ENCODE measurements at places on chromosomes 7 and 10.

DNA sequence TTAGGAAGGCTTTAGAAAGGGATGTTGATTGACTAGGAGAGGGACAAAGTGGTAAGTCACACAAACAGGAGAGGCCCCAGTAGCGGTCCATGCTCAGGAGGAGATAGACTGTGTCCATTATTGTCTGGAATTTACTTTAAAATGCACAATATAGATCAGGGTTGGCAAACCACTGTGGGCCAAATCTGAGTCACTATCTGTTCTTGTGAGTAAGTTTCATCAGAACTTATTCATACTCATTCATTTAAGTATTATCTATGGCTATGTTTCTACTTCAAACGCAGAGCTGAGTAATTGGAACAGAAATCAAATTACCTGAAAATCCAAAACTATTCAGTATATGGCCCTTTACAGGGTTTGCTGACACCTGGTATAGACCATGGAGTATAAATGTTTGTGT lies 166.5 kb downstream of the COL28A1 start:
- no peak for DNase-seq

GRCh38 chr10:99497343-99498025 lies 35.3 kb upstream of the NKX2-3 start:
- no peak for DNase-seq

DNA sequence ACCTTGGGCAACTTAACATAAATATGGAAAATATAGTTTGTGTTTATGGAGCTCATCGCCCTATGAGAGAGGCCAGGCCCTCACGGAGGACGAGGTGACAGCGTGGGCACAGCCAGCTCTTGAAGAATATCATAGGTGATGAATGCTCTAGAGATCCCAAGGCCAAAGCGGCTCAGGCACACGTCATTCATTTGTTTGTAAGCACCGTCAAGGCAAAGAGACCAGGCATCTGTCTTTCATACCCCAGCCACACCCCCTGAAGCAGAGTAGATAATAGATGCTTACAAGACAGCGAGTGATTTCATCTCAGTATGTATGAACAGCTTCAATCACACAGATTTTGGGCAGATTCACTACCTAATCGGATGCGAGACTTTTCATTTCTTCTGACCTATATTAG lies 242.1 kb upstream of the C7orf33 start:
- no peak for DNase-seq

DNA sequence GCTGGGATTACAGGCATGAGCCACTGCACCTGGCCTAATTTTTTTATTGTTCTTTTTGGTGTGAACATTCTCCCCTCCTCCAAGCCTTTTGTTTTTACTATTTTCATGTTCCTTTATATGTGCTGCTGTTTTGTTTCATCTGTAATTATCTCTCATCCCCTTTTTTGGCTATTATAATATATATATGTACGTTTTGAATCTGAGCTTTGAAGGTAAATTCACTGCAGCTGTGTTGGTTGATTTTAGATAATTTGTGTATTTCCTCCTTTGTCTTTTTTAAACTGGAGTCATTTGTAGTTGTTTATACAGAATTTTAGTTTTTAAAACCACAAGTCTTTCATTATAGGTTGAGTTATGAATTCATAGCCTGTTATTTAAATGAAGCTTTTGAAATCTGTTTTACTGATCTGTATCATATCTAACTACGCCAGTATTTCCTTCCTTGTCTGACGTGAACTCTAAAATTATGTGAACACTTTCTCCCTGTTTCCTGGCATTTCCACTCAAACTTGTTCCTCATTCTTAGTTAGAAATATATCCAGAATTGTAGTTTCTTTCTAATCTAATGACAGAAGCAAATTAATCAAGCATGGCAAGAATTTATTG lies 54.9 kb downstream of the PTEN start:
- DNase-seq, result no peak

GRCh38 chr7:77415823-77416620 lies at the start of gene GSAP:
Gene GSAP (minus strand): TSS chr7:77416349. CDS start chr7:77416321, 28 bp downstream.
- peak; percentile 36 for DNase-seq

DNA sequence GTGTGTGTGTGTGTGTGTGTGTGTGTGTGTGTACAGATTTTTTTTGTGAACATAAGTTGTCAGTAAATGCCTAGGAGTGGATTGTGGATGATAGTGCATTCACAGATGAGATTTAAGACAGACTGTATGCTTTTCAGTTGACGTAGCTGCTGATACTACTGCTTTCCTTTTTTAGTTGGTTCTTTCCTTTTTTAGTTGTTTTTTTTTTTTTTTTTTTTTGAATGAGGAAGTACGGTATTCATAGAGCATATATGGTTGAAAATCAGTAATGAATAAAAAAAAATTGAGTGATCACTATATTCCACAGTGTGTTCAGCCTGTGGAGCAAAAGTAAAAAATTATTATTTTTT lies 80.5 kb downstream of the RBM33 start:
- DNase-seq, result no peak

DNA sequence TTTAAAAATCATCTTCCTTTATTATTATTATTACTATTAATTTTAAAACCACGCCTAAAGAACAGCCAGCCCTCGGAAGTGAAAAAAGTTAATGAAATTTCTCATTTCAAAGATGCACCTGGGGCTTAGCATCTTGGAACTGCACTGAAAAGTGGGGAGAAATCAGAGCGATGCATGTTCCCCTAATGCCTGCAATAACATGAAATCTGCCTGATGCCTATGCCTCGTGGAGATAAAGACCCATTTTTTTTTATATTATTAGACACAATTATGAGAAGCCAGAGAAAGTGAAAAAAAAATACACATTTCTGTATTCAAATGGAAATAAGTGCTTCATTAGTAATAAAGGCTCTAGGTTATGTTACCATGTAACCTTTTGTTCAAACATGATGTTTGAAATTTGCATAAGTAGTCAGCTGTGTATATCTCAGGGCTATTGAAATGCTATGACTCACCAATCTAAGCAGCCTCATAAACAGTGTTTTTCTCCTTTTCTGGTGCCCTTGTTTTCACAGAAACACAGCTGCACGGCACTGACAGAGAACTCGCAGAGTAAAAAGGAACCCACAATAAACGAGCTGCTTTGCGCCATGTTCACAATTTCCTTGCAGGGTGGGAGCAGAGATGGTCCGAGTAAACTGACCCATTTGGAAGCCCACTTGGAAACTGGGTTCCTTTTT lies 175.8 kb upstream of the PRKCQ start:
- no peak for DNase-seq

DNA sequence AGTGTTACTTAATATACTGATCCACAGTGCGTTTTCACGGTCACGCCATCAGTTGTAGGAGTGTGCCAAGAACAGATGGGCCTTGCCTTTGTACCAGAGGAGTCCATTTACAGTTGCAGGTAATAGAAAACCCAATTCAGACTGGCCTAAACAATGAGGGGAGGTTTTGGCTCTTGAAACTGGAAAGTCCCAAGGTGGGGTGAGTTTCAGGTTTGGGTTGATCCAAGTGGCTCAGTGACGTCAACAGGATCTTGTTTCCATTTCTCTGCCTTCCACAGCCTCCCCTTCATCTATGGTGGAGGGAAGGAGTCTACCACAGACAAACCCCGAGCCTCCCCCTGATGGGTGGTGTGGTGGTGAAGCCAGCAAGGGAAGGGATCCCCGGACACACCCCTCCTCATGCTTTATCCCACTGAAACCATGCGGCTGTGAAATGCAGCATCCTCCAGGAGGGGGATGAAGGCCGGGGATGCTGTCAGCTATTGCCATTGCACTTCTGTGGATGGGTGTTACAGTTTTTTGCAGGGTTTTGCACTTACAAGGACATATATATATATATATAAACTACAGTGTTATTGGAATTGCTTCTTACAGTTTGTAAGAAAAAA lies 14.8 kb upstream of the SH2D4B start:
- no peak for DNase-seq

DNA sequence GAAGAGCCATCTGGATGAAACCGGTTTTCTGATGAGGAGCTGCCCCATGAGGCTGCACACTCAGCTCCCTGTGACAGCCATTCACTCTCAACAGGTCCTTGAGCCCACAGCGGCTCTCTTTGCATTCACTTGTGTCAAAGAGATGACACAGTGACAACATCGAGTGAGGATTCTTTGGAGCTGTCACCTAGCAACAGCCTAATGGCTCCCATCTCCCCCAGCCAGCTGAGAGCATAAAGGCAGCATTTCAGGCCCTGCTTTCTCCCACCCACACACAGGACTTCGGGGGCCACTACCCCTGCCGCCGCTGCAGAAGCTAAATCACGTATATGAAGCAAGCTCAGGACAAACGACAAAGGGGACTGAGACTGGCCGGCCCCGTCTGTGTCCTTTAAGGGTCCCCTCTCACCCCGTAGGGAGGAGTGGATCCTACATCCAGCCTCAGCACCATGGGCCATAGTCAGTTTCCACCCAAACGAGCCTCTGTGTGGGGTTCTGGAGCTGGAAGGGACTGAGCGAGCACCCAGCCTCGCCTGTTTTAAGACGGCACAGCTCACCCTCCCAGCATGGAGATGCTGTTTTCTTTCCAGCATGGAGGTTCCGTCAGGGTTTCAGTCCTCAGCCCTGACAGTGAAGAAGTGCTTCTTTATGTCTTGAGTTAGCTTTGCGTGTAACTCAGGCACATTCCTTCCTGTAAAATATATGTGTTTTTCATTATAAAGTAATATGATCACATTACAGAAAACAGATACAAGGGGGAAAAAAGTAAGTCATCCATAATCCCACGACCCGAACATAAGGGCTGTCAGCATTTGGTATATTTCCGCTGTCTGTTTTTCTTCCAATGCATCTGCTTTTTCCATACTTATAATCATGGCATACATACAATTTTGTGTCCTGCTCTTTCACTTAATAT lies 4.9 kb downstream of the CPA4 start:
- DNase-seq, result no peak

GRCh38 chr7:21134631-21135030 lies 293.3 kb upstream of the SP4 start:
- no peak for DNase-seq

- no peak for DNase-seq
Observed at GRCh38 chr7:80783678-80784327, 135.0 kb downstream of the SEMA3C start.

GRCh38 chr10:70139997-70140250 lies 6.6 kb downstream of the TYSND1 start:
- no peak for DNase-seq
